ENCODE measurements at places on chromosomes 2 and 18.

DNA sequence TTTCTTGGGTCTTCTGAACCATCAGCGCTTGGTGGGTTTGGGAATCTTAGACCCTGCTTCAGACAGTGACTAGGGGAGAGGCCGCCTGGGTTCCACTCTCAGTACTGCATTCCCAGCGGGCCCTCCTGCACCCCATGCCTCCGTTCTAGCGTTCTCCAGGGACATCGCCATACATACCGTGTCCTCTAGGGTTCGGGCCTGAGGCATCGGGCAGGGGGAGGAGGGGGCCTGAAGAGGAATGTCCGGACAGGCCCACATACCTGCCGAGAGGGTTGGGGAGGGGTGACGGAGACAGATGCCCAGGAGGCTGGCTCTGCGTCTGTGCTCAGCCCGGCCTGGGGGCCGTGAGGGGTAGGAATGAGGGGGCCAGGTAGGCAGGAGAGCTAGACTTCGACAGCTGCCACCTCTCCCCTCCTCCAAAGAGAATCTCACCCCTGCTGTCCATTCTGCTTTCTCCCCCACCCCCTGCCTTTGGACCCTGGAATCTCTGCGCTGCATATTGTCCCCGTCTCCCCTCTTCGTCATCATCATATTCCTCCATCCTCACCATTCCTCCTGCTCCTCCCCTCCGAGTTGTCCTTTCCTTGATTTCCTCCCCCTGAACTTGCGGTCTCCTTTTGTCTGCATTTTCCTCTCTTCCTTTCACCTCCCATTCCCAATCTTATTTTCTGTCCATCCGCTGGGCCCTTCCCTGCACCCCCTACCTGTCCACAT is 7.8 kb upstream of the WNT10A start:
- no peak for DNase-seq

DNA sequence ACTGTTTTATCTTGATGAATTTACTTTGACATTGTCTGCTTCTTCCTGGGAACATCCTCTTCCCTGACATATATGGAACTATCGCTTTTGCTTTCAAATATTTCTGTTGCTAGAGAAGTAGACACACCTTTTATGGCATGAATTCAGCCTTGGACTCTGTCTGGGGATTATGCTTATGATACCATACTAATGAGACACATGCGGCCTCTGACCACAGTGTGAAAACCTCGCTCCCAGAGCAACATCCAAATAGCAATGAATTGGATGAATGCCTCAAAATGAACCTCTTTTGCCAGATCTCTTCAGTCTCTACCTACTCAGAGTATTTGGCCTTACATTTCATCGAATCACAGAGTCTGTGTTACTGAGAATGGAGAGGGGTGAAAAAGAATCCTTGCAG is 70.9 kb downstream of the PIEZO2 start:
- DNase-seq, result no peak

- DNase-seq, result no peak
Measured at GRCh38 chr2:72132981-72133720, 14.5 kb downstream of the CYP26B1 start.

- DNase-seq, result no peak
Measured at GRCh38 chr2:127283275-127283674, 10.7 kb downstream of the ERCC3 start.

GRCh38 chr2:123451542-123451941 is 573.5 kb upstream of the CNTNAP5 start:
- DNase-seq, result no peak

Data from activated CD4-positive, alpha-beta T cell treated with anti-CD3 and anti-CD28 coated beads, Interleukin-2, amount 50 U/mL, for 24 hours (primary cell).